Stromal cell of bone marrow (primary cell): ENCODE measurements at places on chromosomes 12 and 14.
A peak's percentile ranks its signal among the peaks of the same experiment; 100 is the strongest.

- no peak for DNase-seq
Measured at GRCh38 chr12:62248873-62249272, 11.3 kb upstream of the USP15 start.

DNA sequence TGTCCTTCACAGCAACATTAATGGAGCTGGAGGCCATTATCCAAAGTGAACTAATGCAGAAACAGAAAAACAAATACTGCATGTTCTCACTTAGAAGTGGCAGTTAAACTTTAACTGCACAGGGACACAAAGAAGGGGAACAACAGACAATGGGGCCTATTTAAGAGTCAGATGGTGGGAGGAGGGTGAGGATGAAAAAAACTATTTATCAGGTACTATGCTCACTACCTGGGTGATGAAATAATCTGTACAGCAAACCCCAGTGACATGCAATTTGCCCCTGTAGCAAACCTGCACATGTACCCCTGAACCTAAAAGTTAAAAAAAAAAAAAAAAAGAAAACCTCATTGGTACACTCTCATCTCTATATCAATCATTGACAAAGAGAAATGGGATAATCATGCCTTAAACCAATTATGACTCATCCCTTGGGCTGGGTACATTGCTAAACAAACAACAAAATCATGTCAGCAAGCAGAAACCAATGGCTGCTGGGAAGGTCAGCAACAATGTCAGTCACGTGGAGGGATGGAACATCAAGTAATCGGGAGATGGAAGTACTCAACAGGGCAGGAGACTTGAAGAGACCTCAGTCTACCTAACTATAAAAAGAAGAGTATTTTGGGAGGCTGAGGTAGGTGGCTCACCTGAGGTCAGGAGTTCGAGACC lies 479.2 kb downstream of the RMST start:
- no peak for DNase-seq

GRCh38 chr14:105074601-105075053 lies 9.4 kb upstream of the GPR132 start:
- DNase-seq: no peak

DNA sequence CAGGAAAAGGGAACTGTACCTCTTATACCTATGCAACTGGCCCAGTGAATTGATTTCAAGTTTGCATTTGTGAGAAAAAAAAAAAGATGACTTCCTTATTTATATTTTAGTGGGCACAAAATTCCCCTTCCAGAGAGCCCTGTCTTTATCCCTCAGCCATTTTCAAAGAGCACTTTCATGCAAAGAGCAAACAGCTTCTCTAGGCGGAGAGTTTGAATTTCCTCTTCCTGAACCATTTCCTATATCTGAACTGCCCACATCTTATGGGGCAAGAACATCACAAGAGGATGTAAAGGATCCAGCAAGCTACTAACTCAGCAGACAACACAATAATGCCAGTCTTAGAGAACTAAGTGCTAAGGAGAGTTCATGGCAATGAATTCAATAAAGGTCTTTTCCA lies 22.3 kb upstream of the PLXNC1 start:
- DNase-seq: no peak

DNA sequence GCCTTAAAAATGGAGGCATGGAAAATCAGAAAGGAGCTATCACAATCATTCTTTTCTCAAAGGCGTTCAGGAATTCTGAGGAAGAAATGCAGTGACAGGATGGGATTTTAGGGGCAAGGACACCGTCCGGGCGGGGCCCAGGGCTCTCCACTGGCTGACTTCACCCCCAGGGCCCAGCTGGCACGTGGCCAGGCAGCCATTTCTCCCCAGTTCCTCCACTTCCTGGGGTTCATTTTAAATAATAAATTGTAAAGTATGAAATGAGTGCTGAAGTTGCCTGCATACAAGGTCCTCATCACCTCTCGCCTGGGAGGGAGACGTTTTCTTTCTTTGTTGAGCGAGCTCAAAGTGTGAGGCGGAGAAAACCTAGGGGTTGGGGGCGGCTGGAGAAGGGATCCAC lies 73.8 kb downstream of the WDR20 start:
- no peak for DNase-seq

- DNase-seq: peak; percentile 18
Measured at GRCh38 chr14:87508333-87508732, 484.6 kb downstream of the GALC start.
